ENCODE measurements at places on chromosomes 11 and 22. TPM values are rescaled to one million over a fixed set of nuclear protein-coding genes. Genes with fewer than 3 reads are reported as not detected.
A peak's percentile ranks its signal among the peaks of the same experiment; 100 is the strongest.

The PKDREJ gene
- total RNA-seq = 1.1 TPM

- peaks cover 7% of the 10 kb centered on the region for H3K4me1 ChIP-seq
- H3K27ac ChIP-seq = peak overlapping the region; percentile 66
- DNase-seq = peak; percentile 58
- no peaks in the 10 kb centered on the region for H3K36me3 ChIP-seq
- H3K27me3 ChIP-seq = peaks cover 8% of the 10 kb centered on the region
These were observed 477 bp downstream of the ZBTB16 start for GRCh38 chr11:114059984-114060391.

The APOA5 gene
- total RNA-seq = 0.20 TPM

The CDC42EP1 gene
- 97.0 TPM for total RNA-seq

GRCh38 chr11:61473370-61474012 is 35.1 kb upstream of the LRRC10B start:
- no peaks in the 10 kb centered on the region for H3K36me3 ChIP-seq
- no peak overlapping the region for H3K27ac ChIP-seq
- no peaks in the 10 kb centered on the region for H3K4me1 ChIP-seq
- peak; percentile 31 for DNase-seq
- no peaks in the 10 kb centered on the region for H3K27me3 ChIP-seq

DNA sequence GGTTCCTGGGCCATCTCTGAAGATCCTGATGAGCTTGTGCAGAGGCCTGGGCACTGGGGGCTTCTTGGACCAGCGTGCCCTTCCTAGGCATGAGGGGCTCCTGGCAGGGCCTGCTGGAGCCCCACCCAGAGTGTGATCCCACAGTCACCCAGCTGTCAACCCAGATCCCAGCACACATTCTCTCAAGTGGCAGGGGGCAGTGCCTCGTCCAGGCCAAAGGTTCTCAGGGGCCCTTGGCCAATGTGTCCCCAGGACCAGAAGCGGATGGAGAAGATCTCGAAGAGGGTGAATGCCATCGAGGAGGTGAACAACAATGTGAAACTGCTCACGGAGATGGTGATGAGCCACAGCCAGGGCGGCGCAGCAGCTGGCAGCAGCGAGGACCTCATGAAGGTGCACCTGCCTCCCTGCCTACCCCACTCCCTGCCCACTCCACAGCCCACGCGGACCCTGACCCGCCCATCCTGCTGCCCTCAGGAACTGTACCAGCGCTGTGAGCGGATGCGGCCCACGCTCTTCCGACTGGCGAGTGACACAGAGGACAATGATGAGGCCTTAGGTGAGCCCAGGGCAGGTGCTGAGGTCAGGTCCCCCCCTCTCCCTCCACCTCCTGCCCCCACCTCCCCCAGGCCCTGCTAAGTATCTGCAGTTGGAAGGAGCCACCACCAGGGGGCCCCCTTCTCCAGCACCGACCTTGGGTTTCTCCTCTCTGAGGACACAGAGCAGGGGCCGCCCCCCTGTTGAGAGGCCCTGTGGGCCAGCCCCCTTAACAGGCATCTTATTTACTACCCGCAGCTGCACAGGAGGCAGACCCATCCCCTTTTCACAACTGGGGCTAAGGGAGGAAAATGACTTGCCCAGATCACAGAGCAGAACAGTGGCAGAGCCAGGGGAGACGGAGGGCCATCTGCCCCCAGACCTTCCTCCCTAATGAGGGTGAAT is 14.7 kb downstream of the GGA1 start:
- peaks cover 30% of the 10 kb centered on the region for H3K4me1 ChIP-seq
- no peaks in the 10 kb centered on the region for H3K27me3 ChIP-seq
- no peak overlapping the region for H3K27ac ChIP-seq
- H3K4me3 ChIP-seq = no peak overlapping the region

The MYBPC3 gene
- not detected for total RNA-seq

The ARAP1 gene
- total RNA-seq = 89.8 TPM

DNA sequence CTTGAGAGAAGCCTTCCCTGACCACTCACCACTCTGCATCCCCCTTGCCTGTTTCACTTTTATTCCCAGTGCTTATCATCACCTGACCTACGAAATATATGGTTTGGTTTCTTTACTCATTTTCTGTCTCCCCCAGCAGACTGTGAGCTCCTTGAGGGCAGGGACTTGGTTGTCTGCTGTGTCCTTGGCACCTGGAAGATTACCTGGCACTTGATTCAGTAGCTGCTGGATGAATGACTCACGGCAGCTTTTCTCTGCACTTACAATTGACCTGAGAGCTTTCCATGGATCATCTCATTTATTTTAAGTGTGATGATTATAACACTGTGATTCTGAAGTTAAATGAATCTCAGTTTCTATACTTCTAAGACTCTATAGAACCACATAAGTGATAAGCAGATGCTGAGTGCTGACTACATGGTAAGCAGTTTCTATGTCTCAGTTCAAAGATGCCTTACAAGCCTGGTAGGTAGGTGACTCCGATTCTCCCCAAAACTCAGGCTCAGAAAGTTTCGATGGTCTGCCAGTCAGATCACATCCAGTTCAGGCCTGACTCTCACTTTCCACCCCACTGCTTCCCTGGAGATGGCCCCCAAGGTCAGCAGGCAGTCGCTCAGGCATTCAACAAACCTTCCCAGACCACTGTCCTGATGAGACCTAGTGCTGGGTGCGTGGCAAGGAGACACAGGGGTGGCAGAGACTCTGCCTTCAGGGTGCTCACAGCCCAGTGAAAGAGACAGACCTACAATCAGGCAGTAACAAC is 11.6 kb downstream of the IL2RB start:
- H3K36me3 ChIP-seq = no peaks in the 10 kb centered on the region
- H3K27ac ChIP-seq = no peak overlapping the region
- no peaks in the 10 kb centered on the region for H3K4me1 ChIP-seq
- H3K4me3 ChIP-seq = no peak overlapping the region
- H3K27me3 ChIP-seq = no peaks in the 10 kb centered on the region

DNA sequence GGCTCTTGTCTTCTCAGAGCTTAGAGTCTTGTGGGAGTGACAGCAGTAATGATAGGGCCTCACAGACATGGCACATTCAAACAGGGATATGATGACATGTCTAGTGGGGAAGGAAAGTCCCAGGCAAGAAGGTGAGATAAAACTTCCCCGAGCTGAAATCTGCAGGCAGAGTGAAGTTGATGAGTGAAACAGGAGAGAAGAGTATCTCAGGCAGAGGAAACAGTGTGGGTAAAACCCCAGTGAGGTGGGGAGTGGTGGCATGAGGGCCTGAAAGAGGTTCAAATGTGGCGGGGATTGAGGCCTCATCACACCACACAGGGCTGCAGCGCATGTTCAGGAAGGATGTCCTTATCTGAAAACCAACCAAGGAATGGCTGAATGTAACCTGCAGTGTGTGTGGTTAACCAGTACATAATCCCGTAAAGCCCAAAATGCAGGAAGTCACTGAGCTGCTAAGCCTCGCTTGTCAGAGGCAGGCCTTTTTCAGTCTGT is 153.8 kb upstream of the E2F8 start:
- H3K27me3 ChIP-seq = no peaks in the 10 kb centered on the region
- no peak overlapping the region for H3K27ac ChIP-seq
- no peak overlapping the region for H3K4me3 ChIP-seq
- H3K36me3 ChIP-seq = no peaks in the 10 kb centered on the region
- DNase-seq = no peak
- H3K4me1 ChIP-seq = no peaks in the 10 kb centered on the region

- H3K27me3 ChIP-seq = peaks cover 27% of the 10 kb centered on the region
- no peak overlapping the region for H3K4me3 ChIP-seq
- DNase-seq = no peak
- no peaks in the 10 kb centered on the region for H3K4me1 ChIP-seq
- H3K36me3 ChIP-seq = no peaks in the 10 kb centered on the region
These were observed 2.3 kb upstream of the ANO1 start for GRCh38 chr11:70075836-70076235.

The MUC5B gene
- 285 TPM for total RNA-seq

DNA sequence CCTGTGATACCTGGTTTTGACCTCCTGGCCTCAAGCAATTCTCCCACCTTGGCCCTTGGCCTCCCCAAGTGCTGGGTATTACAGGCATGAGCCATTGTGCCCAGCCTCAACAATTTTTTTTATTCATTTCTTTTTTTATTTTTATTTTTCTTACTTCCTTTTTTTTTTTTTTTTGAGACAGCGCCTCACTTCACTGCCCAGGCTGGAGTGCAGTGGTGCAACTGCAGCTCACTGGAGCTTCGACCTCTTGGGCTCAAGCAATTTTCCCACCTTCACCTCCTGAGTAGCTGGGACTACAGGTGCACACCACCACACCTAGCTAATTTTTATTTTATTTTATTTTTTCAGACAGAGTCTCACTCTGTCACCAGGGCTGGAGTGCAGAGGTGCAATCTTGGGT is 25.5 kb upstream of the CECR2 start:
- no peak overlapping the region for H3K27ac ChIP-seq
- no peaks in the 10 kb centered on the region for H3K4me1 ChIP-seq
- H3K36me3 ChIP-seq = no peaks in the 10 kb centered on the region

GRCh38 chr11:1732418-1733008 is 17.9 kb downstream of the IFITM10 start:
- no peak for DNase-seq
- H3K4me1 ChIP-seq = no peaks in the 10 kb centered on the region
- H3K27me3 ChIP-seq = no peaks in the 10 kb centered on the region
